ENCODE measurements at places on chromosomes 7 and 10.

DNA sequence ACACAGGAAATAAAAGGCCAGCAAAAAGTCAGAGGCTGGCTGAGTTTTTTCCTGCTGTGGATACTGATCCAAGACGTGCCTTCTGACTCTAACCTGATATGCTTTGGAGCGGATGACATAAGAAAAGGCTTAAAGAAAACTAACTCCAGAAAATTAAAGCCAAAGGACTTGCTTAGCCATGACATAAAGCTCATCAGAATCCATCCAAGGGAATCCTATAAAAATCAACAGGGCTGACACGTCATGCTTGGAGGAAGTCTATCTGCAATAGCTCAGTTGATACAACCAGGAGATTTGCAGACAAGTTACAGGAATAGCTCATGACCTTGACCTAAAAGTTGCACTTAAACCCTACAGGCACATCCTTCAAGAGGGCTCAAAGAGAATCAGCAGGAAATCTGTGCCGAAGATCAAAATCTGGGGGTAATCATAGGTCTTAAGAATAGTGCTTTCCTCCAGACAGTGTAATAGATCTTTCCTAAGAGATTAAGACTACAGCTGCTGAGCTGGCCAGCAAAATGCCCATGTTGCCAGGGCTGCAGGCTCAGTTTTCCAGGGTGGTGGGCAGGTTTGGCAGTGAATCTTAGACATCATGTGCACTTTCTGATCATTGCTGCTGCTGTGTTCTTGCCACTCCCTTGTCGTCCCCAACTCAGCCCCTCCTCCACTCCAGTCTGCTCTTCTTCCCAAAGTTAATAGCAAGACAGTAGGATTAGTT lies 111.5 kb upstream of the SVIL start:
- H3K27ac ChIP-seq, result peak overlapping the region; percentile 25
- H3K27me3 ChIP-seq, result no peaks in the 10 kb centered on the region

DNA sequence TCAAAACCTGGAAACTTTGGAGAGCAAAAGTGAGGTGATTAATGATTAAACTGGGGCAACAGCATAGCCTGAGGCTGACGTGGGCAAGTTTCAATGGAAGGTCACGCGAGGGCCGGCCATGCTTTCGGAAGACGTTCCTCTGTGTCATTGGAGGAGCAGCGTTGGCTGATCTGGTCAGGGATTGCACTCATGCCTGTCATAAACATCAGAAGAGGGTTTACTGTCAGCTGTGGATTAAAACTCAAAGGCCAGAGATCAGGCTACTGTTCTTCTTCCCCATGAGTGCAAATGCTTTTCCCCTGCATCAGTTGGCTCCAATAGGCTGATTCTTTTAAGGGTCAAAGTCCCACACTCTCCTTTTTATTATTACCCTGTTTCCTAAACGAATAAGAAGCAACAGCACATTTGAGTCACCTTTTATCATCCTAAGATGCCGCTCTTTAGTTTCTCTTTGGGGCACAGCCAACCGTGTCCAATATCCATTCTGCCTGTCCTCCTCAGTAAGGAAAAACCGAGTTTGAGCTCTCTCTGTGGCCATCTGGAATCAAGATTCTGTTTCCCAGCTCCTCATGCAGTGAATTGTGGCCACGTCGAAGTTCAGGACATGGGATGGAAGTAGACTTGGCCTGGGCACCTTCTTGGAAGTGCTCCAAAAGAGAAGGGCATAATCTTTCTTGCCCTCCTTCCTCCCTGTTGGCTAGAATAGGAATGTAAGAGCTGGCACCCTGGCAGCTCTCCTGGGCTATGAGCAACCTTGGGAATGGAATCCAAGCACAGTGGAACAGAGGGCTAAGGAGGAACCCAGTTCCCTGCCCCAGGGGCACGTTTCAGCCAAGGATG lies 62.5 kb upstream of the INSIG1 start:
- no peak overlapping the region for H3K27ac ChIP-seq
- no peaks in the 10 kb centered on the region for H3K4me1 ChIP-seq
- H3K4me3 ChIP-seq, result no peak overlapping the region

DNA sequence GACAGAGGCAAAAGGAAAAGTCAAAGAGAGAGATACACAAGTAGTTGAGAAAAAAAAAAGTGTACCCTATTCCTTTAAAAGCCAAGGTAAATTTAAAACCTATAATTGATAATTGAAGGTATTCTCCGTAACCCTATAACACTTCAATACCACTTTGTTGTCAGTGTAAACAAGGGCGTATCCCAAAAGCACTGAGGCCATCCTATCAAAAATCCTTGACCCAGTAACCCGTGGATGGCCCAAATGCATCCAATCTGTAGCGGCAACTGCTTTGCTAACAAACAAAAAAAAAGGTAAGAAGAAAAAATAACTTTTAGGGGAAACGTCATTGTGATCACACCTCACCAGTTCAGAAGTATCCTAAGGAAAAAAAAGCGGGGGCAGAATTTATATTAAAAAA lies 5.1 kb upstream of the NAPEPLD start:
- H3K36me3 ChIP-seq, result no peaks in the 10 kb centered on the region
- no peaks in the 10 kb centered on the region for H3K4me1 ChIP-seq
- no peaks in the 10 kb centered on the region for H3K27me3 ChIP-seq
- DNase-seq, result no peak
- no peak overlapping the region for H3K27ac ChIP-seq

DNA sequence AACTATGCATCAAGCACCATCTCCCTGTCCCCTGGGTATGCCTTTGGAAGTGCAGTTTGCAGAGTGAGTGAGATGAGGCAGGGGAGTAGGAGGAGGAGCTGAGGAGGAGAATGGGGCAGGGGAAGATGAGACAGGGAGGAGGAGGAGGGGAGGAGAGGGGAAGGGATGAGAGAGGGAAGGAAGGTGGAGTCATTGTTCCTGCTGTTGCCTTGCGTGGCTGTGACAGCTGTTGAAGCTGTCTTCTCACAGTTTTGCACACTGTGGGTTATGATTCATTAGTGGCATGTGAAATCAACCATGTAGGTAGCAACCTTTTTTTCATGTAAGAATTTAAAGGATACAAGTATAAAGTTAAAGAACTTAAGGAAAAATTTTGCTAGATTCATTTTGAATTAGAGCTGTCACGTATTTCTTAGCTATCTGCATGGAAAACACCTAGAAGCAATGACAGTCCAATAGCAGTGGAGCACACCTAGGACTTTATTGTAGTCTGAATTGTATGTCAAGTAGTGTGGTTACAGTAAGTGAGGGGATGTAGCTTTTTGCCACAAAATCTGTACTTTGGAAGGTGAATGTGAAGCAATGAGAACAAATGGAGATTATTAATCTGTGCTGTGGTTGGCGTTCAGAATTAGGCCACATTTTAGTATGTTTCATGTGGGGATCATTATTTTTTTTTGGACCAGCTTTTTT lies 21.7 kb downstream of the CCM2 start:
- no peak overlapping the region for H3K27ac ChIP-seq
- H3K36me3 ChIP-seq, result no peaks in the 10 kb centered on the region
- DNase-seq, result no peak
- no peaks in the 10 kb centered on the region for H3K4me1 ChIP-seq

DNA sequence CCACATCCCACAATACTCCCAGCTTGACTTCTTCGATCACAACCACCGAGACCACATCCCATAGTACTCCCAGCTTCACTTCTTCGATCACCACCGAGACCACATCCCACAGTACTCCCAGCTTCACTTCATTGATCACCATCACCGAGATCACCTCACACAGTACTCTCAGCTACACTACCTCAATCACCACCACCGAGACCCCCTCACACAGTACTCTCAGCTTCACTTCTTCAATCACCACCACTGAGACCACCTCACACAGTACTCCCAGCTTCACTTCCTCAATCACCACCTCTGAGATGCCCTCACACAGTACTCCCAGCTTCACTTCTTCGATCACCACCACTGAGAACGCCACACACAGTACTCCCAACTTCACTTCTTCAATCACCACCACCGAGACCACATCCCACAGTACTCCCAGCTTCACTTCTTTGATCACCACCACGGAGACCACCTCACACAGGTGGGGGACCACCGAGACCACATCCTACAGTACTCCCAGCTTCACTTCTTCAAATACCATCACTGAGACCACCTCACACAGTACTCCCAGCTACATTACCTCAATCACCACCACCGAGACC lies 8.6 kb downstream of the MUC3A start:
- H3K27me3 ChIP-seq, result no peaks in the 10 kb centered on the region
- no peak overlapping the region for H3K4me3 ChIP-seq
- no peaks in the 10 kb centered on the region for H3K36me3 ChIP-seq
- H3K27ac ChIP-seq, result no peak overlapping the region
- H3K4me1 ChIP-seq, result no peaks in the 10 kb centered on the region

DNA sequence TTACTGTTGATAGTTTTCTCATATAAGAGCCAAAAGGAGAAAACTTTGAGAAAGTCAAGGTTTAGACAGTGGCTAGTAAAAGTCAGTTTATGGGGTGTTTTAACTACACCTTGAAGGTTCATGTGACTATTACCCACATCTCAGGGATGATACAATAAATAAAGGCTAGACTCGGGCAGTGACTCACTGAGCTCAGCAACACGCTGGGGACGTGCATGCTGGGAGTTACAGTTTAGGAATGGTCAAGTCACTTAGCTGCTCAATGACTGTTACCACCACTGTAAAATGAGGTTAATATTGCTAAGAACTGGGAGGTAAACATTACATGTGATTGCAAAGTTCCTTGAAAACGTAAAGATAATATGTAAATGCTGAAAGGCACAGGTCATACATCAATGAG lies 1254.4 kb upstream of the PHF14 start:
- H3K4me1 ChIP-seq, result no peaks in the 10 kb centered on the region
- H3K36me3 ChIP-seq, result no peaks in the 10 kb centered on the region
- no peak overlapping the region for H3K4me3 ChIP-seq
- DNase-seq, result no peak
- H3K27ac ChIP-seq, result no peak overlapping the region

DNA sequence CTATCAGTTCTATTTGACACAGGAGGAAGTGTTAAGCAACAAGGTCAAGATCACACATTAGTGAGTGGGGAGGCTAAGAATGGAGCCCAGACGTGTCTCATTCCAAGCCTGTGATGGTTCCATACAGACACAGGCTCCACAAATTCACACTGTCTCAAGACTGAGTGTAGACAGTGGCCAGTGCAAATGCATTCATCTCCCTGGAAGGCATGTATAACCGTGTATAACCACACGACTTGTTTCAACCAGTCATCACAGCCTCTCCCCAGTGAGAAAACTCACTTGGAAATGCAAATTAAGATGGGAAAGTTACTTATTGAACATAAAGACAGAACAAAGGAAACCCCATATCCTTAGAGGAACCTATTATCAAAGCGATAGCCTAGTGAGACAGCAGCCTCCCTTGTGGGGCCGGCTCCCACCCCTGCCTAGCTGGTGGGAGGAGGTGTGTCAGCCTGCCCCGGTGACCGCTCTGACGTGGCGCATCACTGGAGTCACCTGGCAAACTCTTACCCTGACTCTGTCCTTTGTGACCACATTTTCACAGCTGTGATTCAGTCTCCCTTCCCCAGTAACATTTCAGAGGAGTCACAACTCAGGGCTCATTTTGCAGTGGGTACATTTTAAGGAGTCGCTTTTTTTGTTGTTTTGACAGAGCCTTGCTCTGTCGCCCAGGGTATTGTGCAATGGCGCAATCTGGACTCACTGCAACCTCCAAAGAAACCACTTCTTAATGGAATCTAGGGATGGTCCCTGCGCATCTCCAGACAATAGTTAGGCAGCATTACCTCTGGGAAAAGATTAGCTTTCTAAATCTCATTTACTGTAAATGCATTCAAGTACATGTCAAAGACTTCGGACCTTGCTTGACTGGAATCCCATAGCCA lies 126.6 kb upstream of the PARD3 start:
- no peaks in the 10 kb centered on the region for H3K36me3 ChIP-seq
- H3K4me3 ChIP-seq, result no peak overlapping the region
- no peaks in the 10 kb centered on the region for H3K4me1 ChIP-seq
- DNase-seq, result no peak
- no peaks in the 10 kb centered on the region for H3K27me3 ChIP-seq

DNA sequence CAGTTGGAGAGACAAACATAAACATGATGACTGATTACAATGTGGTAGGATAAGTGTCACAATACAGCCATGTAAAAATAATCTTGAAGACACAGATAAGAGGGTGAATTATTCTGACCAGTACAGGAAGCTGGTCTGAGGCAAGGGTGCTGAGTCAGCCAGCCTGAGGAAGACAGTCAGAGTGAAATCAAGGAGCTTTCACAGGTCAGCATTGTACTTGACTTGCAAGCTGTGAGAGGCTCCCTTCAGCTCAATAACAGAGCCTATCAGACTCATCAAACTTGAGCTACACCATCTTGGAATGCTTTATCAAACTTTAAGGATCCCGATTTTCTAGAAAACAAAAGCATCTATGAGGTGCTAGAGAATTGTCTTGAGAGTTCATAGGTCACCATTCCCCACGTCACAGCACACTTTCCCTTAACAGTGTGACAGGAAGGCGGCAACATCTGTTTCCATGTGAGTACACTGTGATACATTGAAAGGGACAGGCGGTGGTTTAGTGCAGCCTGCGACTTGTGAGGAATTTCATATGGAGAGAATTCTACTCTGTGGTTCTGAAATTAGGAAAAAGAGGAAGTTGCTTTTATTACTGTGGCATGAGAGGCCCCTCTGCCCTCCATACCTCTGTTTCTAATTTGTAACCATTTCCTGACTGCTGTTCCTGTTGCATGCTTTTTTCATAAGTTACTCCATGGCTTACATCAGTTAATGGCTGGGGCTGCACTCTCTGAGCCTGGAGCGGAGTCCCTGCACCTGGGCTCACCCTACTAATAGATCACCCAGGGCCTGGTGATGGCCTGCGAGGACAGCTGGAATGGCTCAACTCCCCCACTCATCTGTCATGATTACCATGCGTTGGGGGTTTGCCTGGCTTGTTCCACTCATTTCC lies 417.1 kb downstream of the SUGCT start:
- no peaks in the 10 kb centered on the region for H3K36me3 ChIP-seq
- no peaks in the 10 kb centered on the region for H3K27me3 ChIP-seq
- H3K4me1 ChIP-seq, result no peaks in the 10 kb centered on the region
- no peak overlapping the region for H3K4me3 ChIP-seq
- DNase-seq, result no peak

- no peak overlapping the region for H3K4me3 ChIP-seq
- H3K4me1 ChIP-seq, result no peaks in the 10 kb centered on the region
- H3K27ac ChIP-seq, result no peak overlapping the region
Observed at GRCh38 chr10:33145451-33146188, 187.6 kb upstream of the ITGB1 start.

All from uterus (tissue), 4 donors.